ENCODE measurements at places on chromosomes 2 and 18.

DNA sequence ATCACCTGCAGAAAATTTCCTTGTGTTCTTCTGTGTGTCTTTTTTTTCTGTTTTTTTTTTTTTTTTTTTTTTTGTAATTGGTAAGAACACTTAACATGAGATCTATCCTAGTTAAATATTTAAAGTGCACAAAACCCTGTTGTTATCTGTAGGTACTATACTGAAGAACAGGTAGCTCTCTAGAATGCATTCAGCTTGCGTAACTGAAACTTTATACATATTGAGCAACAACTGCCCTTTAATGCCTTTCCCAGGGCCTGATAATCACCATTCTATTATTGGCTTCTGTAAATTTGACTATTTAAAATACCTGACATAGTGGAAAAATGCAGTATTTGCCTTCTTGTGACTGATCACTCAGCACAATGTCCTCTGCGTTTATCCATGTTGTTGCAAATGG lies 701.8 kb downstream of the SUCLG1 start:
- DNase-seq = no peak

GRCh38 chr18:70390371-70391090 lies 101.7 kb downstream of the SOCS6 start:
- DNase-seq = peak; percentile 73

- peak; percentile 44 for DNase-seq
Measured at GRCh38 chr2:58484221-58484620, 243.1 kb upstream of the FANCL start.

DNA sequence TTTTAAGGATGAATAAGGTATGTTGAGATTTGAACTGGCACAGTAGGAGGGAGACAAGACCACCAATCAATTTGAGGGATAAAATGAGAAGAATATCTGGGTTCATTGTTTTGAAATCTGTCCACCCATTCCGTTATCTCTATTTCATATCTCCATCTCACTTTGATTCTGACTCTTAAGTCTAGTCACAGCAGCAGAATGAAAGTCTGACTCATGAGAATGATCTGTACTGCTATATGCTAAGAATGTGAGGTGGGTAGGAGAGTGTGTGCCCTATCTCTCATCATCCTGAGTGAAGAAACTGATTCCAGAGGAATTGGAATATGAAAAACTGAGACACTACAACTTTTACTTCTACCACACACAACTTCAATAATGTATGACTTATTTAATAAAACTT lies 1994.5 kb upstream of the PIK3C3 start:
- no peak for DNase-seq

- DNase-seq = no peak
Measured at GRCh38 chr18:8380926-8381325, 228.3 kb upstream of the RAB12 start.

DNA sequence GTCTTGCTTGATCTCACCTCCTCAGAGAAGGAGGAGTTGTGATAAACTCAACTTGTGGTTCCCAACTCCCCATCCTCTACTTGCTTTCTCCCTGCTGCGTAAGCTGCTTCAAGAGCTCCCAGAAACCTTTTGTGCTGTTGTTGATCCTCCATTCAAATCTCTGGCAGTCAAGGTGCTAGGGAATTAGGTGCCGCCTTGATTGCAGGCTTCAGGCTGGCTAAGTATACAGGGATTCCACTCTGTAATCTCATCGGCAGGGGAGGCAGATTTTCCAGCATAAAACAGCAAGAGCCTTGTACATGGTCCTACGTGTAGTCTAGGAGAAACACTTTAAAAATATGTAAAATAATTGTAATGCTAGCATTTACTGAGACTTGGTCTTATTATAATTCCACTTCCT lies 116.2 kb upstream of the DDX18 start:
- no peak for DNase-seq

GRCh38 chr2:177275743-177276055 lies 11.2 kb upstream of the NFE2L2 start:
- DNase-seq = no peak

DNA sequence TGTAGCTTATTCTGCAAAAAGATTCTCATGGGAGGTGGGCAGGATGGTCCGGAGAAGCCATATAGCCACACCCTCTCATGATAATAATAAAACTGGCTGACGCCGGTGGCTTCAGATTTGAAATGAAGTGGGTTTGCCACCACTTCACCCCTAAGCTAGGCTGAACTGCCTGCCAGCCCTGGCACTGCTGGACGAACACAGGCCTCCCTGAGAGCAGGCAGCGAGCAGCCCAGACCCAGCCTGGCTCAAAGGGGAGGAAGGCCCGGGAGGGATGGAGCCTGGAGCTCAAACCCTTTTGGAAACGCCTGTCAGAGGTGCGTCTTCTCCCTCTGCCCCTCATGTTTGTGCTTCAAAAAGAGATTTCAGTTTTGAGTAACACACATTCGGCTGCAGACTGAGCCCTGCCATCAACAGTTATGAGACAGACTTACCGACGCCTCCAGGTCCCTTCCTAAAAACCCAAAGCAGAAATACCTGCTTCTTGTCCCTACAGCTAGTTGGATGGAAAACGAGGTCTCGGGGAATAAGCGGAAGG lies 71.1 kb upstream of the HPCAL1 start:
- DNase-seq = no peak

DNA sequence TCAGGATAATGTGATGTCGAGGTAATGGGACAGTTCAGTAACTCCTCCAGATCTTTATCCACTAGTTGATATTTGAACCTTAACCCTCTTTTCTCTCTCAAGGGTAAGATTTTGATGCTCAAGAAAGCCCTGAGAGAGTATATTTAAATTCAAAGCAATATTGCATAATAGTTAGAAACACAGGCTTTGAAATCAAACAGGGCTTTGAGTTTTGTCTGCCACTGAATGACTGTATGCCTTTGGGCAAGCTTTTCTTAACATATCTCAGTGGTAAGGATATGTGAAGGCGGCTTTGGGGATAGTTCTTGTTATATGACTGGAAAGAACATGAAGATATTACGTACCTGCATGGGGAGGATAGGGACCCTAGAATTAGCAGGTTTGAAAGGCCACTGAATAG lies 11.1 kb downstream of the ITPRID2 start:
- no peak for DNase-seq

- no peak for DNase-seq
Measured at GRCh38 chr2:220528180-220528675, 900.8 kb downstream of the SLC4A3 start.

GRCh38 chr2:21223618-21224017 lies 99.8 kb downstream of the TDRD15 start:
- DNase-seq = no peak
